Uterus (tissue), 4 donors: ENCODE measurements at places on chromosomes 3 and 15. TPM values are rescaled to one million over a fixed set of nuclear protein-coding genes. Genes with fewer than 3 reads are reported as not detected.

CGNL1 gene
- 15.1 TPM for total RNA-seq

HHATL gene
- not detected for total RNA-seq

GOLGA8J gene
- not detected for total RNA-seq

CMTM8 gene
- 4.7 TPM for total RNA-seq

CDHR4 gene
- total RNA-seq, result 1.6 TPM

ZBTB20 gene
- total RNA-seq, result 82.7 TPM

LRRIQ4 gene
- total RNA-seq, result 0.14 TPM

SNTN gene
- 5.4 TPM for total RNA-seq
